ENCODE measurements at places on chromosomes 13 and 19. TPM values are rescaled to one million over a fixed set of nuclear protein-coding genes. Genes with fewer than 3 reads are reported as not detected.
A peak's percentile ranks its signal among the peaks of the same experiment; 100 is the strongest.

- peak overlapping the region; percentile 39 for H3K4me3 ChIP-seq
- peaks cover 7% of the 10 kb centered on the region for H3K4me1 ChIP-seq
- no peaks in the 10 kb centered on the region for H3K27me3 ChIP-seq
- no peaks in the 10 kb centered on the region for H3K36me3 ChIP-seq
These were observed 73.0 kb downstream of the MAP4K1 start for GRCh38 chr19:38544569-38545315.

Gene NCR1
- not detected for total RNA-seq

- H3K4me3 ChIP-seq = no peak overlapping the region
- H3K36me3 ChIP-seq = no peaks in the 10 kb centered on the region
- H3K4me1 ChIP-seq = peaks cover 3% of the 10 kb centered on the region
These were observed 211.7 kb downstream of the TEX29 start for GRCh38 chr13:111532111-111532510.

DNA sequence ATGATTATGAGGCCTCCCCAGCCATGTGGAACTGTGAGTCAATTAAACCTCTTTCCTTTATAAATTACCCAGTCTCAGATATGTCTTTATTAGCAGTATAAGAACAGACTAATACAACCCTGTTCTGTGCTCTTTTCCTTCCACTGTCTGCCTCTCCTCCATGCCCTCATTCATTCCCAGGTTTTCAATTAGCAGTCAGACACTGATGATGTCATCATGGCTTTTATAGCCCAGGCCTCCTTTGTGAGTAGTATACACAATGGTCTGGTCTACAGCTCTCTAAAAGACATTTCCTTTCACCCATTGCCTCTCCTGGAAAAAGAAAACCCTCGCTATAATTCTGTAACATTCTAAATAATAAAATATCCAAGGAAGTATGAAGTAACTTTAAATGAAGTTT lies 25.5 kb downstream of the FGF14 start:
- H3K27me3 ChIP-seq = no peaks in the 10 kb centered on the region
- H3K27ac ChIP-seq = no peak overlapping the region
- no peaks in the 10 kb centered on the region for H3K4me1 ChIP-seq

- H3K27me3 ChIP-seq = no peaks in the 10 kb centered on the region
- H3K27ac ChIP-seq = no peak overlapping the region
- no peak overlapping the region for H3K4me3 ChIP-seq
- DNase-seq = no peak
- H3K4me1 ChIP-seq = no peaks in the 10 kb centered on the region
These were observed 19.8 kb upstream of the PCDH8 start for GRCh38 chr13:52868190-52868589.

DNA sequence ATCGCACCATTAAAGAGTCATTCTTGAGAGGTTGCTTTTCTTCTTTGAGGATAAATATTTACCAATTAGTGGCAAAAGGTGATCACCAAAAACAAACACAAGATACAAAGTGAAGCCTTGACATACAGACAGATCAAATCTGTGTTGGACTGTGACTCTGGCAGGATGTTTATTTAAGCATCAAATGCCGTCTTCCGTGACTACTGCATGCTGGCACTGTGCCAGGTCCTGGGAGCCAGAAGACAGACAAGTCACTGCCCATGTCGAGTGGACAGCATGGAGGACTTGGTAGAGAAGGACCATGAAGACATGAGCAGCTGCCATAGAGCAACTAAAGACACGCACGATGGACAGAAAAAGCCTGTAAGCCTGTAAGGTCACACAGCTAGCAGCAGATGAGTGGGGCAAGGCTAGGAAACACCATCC lies 92.8 kb upstream of the FARP1 start:
- no peak for DNase-seq
- no peak overlapping the region for H3K27ac ChIP-seq
- no peaks in the 10 kb centered on the region for H3K36me3 ChIP-seq
- H3K4me1 ChIP-seq = no peaks in the 10 kb centered on the region
- H3K27me3 ChIP-seq = no peaks in the 10 kb centered on the region

- peak; percentile 78 for DNase-seq
- no peak overlapping the region for H3K4me3 ChIP-seq
- H3K36me3 ChIP-seq = no peaks in the 10 kb centered on the region
- no peaks in the 10 kb centered on the region for H3K27me3 ChIP-seq
These were observed 204.7 kb downstream of the FGF14 start for GRCh38 chr13:102197193-102197592.

DNA sequence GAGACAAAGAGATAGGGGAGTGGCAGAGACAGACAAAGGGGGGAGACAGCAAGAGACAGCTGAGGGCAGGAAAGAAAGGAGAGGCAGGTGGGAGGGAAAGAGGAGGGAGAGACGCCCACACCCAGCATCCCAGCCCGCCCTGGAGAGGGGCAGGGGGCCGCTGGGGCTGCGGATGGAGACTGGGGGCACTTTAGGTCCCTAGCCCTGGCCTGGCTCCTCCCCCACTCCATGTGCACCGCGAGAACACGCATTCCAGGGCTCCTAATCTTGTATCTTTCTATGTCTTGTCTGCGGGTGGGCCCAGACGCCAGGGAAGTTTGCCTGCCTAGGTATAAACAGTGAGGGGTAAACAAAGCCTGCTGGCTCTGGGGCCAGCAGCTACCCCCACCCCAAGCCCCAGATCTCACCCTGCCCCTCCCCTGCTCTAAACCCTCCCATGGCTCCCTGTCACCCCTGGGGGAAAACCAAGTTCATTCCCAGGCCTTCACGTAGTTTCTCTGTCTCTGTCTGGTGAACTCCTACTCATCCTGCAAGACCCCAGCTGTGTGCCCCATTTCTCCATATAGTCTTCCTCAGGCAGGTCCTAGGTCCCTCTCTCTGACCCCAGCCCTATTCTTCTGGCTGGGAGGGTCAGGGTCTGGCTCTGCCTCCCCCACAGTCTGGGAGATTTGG lies 5.7 kb downstream of the TLE5 start:
- no peak for DNase-seq
- H3K27ac ChIP-seq = peak overlapping the region; percentile 47
- H3K36me3 ChIP-seq = peaks cover 69% of the 10 kb centered on the region
- no peak overlapping the region for H3K4me3 ChIP-seq
- H3K4me1 ChIP-seq = peaks cover 20% of the 10 kb centered on the region

DNA sequence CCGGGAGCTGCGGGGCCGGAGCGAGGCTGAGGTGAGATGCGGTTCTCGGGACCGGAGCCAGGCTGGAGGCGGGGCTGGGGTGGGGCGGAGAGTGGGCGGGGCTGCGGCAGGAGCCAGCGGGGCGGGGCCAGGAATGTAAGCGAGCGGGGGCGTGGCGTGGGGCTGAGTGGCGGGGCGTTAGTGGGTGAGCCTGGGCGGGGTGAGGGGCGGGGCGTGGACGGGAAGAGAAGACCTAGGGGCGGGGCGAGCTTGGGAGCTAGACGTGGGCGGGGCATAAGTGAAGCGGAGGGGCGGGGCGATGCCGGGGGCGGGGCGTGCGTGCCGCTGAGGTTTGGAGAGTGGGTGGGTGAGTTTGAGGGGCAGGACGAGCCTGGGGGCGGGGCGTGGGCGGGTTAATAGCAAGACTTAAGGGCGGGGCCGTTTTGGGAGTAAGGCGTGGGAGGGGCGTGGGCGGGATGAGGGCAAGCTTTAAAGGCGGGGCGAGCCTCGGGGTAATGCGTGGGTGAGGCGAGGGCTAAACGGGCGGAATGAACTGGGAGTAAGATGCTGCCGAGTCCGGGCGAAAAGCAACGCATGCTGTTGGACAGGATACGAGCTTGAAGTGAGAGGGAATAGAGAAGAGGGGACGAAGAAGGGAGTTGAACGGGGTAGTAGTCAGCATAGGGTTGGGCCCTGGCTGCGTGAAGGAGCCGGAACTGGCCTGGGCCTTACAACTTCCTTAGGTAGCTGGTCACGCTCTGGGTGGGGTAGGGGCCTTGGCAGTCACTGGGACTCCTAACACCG lies 572 bp downstream of the SNAPC2 start:
- H3K27me3 ChIP-seq = peaks cover 12% of the 10 kb centered on the region
- H3K27ac ChIP-seq = peak overlapping the region; percentile 72
- peak overlapping the region; percentile 71 for H3K4me3 ChIP-seq
- H3K4me1 ChIP-seq = peaks cover 57% of the 10 kb centered on the region
- peak; percentile 98 for DNase-seq
- H3K36me3 ChIP-seq = peaks cover 15% of the 10 kb centered on the region

DNA sequence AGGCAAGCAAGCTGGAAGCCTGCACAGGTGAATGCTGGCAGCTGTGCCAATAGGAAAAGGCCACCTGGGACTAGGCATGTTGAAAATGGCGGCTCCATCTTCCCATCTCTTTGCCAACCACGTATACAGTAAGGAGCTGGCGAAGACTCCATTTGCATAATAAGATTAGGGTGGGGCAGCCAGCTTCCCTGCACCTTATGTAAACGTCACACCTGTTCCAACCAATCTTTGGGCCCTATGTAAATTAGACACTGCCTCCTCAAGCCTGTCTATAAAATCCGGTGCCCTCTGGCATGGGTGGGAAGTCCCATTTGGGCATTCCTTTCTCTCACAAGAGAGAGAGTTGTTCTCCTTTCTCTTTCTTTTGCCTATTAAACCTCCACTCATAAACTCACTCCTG lies 16.8 kb downstream of the ADGRE2 start:
- no peak for DNase-seq
- H3K4me1 ChIP-seq = peaks cover 3% of the 10 kb centered on the region
- no peak overlapping the region for H3K4me3 ChIP-seq
- H3K27ac ChIP-seq = no peak overlapping the region
- H3K36me3 ChIP-seq = no peaks in the 10 kb centered on the region

DNA sequence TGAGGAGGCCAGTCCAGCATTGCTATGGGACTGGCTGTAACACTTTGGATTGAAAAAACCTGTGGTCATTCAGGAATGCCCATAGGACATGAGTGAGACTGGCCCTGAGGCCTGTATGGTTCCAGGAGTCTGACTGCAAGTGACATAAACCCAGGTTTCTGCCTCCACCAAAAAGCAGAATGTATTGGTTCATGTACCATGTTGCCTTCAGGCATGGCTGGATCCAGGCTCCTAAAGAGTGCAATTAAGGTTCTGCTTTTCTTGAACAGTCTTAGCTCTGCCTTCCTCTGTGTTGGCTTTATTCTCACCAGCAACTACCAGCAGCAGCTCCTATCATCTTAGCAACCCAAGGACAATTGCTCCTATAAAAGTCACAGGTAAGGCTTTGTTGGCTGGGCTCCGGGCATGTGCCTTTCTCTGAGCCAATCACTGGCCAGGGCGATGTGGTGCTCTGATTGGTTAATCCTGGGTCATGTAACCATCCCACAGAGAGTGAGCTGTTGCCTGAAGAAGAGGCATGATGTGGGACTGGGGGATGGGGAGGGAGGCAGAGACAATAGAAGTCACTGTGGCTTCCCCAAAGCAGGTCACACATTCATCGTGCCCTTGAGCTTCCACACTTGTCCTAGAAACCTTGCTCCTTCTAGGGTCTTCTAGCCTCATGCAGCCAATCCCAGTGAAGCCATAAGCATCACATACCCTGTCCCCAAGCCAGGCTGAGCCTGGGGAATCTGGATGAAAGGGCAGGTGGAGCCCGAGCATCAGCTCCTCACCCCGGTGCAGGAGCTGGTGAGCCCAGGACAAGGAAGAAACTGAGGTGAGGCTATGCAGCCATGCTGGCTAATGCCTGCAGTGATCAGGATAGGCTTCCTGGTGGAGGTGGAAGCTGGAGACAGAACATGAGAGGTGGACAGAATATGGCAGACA lies 123.9 kb downstream of the URI1 start:
- no peak for DNase-seq
- no peaks in the 10 kb centered on the region for H3K36me3 ChIP-seq
- no peak overlapping the region for H3K4me3 ChIP-seq
- H3K27ac ChIP-seq = no peak overlapping the region
- H3K27me3 ChIP-seq = no peaks in the 10 kb centered on the region

GRCh38 chr19:38168637-38169036 lies 55.4 kb downstream of the DPF1 start:
- no peak overlapping the region for H3K4me3 ChIP-seq
- H3K27ac ChIP-seq = no peak overlapping the region
- no peak for DNase-seq
- H3K36me3 ChIP-seq = no peaks in the 10 kb centered on the region
- no peaks in the 10 kb centered on the region for H3K4me1 ChIP-seq

DNA sequence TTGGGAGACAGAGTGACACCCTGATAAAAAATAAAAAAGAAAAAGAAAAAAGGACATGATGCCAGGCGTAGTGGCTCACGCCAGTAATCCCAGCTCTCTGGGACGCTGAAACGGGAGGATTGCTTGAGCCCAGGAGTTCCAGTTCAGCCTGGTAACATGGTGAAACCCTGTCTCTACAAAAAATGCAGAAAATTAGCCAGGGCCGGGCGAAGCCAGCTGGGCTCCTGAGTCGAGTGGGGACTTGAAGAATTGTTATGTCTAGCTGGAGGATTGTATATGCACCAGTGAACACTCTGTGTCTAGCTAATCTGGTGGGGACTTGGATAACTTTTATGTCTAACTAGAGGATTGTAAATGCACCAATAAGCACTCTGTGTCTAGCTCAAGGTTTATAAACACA lies 32.3 kb downstream of the TMPRSS9 start:
- H3K36me3 ChIP-seq = no peaks in the 10 kb centered on the region
- H3K27me3 ChIP-seq = no peaks in the 10 kb centered on the region
- H3K4me1 ChIP-seq = no peaks in the 10 kb centered on the region
- H3K27ac ChIP-seq = no peak overlapping the region

DNA sequence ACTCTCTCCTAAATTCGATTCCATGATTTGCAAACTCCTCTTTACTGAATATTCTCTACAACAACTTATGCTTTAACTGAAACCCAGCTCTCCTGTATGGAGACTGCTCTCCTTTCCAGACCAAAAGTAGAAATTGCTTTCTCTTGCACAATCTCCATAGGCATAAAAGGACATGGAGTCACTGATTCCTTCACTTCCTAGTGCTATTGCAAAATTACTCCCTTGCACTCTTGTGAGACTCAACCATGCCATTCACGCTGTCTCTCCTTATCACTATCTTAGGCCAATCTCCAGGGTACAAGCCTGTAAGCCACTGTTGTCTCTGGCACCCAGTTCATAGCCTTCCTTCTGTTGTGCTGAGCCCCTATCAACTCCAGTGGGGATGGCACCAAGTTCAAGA lies 30.6 kb downstream of the SERPINE3 start:
- peaks cover 85% of the 10 kb centered on the region for H3K36me3 ChIP-seq
- no peak for DNase-seq
- H3K4me3 ChIP-seq = no peak overlapping the region
- H3K4me1 ChIP-seq = no peaks in the 10 kb centered on the region
- H3K27me3 ChIP-seq = no peaks in the 10 kb centered on the region

- no peak for DNase-seq
- H3K4me1 ChIP-seq = no peaks in the 10 kb centered on the region
- H3K36me3 ChIP-seq = peaks cover 10% of the 10 kb centered on the region
- no peak overlapping the region for H3K4me3 ChIP-seq
- no peaks in the 10 kb centered on the region for H3K27me3 ChIP-seq
- H3K27ac ChIP-seq = no peak overlapping the region
These were observed 4.6 kb upstream of the DNM2 start for GRCh38 chr19:10713317-10713716.

DNA sequence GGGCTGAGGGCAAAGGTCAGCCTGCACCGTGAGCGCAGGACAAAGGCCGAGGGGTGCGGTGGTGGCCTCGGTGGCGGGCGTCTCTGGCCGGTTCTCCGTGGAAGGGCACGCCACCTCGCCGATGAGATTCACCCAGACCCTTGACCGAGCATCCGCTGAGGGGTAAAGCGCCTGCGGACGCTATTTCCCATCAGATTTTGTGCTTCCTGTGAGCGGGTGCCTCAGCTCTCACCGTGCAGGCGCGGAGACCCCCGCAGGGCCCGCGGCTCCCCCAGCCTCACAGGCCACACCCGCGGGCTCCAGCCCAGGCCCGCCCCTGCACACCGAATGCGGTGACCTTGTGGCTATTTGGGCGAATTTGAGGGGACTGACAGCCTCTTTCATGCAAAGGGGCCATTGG lies 348.0 kb downstream of the TEX29 start:
- no peaks in the 10 kb centered on the region for H3K4me1 ChIP-seq
- H3K27me3 ChIP-seq = peaks cover 21% of the 10 kb centered on the region
- no peak for DNase-seq
- H3K4me3 ChIP-seq = no peak overlapping the region
- no peaks in the 10 kb centered on the region for H3K36me3 ChIP-seq
- H3K27ac ChIP-seq = no peak overlapping the region

Data from A673 (cell line).